ENCODE measurements at places on chromosomes 7 and 10. TPM values are rescaled to one million over a fixed set of nuclear protein-coding genes. Genes with fewer than 3 reads are reported as not detected.

DNA sequence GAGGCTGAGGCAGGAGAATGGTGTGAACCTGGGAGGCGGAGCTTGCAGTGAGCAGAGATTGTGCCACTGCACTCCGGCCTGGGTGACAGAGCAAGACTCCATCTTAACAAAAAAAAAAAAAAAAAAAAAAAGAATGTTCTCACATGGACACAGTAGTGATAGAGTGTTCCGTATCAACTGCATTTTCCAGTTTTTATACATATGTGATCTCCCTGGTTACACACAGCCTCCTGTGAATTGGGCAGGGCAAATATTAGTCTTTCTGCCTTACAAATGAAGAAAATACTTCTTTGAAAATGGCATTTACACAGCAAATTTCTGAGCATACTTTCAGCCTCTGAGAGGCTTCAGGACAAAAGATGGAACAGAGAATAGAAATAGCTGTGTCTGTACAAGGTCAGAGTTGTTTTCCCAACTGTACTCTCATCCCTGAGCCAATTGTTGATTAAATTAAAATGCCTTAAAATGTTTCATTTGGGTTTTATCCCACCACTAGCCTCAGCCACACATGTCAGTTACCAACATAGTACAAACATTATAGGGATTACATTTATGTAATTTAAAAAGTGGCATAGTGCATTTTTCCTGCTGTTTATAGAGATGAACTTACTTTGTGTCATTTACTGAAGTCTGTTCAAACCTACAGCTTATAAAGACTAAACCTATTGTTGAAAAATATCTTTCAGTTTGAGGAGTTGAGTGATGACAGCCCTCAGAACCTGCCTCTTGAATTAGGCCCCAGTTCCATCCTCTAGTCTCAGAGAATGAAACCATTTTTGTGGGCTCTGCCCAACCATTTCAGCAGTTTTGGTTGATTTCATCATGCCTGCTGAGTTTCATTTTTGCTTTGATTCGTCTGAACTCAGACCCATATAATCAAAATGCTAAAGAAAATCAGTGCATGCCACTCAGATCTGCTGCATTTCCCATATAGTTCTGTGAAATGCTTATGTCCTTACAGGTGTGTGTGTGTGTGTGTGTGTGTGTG, 609.4 kb upstream of the C7orf33 start:
- no peaks in the 10 kb centered on the region for H3K27me3 ChIP-seq
- no peaks in the 10 kb centered on the region for H3K36me3 ChIP-seq
- no peaks in the 10 kb centered on the region for H3K4me1 ChIP-seq
- no peak overlapping the region for H3K27ac ChIP-seq
- no peak for DNase-seq

DNA sequence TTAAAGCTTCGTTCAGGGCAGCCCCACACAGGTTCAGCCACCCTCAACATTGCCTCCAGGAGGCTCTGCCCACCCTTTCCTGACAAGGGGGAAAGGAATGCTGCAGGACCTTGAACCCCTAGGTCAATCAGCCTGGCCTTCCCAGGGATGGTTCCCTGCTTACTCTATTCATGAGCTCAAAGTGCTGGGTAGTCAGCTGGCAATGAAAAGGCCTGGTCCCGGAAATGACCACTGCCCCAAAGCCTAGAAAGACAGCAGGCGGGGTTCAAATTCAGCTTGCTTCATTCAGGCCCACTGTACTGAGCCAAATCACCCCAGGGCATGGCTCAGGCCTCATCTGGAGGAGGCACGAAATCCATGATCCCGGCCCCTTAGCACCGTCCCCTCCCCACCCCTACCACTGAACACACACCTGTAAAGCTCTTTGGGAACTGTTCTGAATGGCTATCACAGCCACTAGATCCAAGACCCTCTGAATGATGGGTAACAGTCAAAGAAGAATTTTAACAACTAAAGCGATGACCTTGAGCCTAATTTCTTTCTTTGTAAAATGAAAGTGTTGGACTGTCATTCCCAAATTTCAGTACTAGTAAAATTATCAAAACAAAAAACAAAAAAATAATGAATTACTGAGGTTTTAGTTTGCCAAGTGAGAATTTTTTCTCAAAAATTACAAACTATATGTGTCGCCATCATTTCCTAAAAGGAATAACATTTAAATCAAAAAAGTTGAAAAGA, 1.0 kb downstream of the URGCP start:
- no peaks in the 10 kb centered on the region for H3K36me3 ChIP-seq
- H3K4me1 ChIP-seq, result peaks cover 23% of the 10 kb centered on the region
- no peak for DNase-seq
- H3K27me3 ChIP-seq, result no peaks in the 10 kb centered on the region

DNA sequence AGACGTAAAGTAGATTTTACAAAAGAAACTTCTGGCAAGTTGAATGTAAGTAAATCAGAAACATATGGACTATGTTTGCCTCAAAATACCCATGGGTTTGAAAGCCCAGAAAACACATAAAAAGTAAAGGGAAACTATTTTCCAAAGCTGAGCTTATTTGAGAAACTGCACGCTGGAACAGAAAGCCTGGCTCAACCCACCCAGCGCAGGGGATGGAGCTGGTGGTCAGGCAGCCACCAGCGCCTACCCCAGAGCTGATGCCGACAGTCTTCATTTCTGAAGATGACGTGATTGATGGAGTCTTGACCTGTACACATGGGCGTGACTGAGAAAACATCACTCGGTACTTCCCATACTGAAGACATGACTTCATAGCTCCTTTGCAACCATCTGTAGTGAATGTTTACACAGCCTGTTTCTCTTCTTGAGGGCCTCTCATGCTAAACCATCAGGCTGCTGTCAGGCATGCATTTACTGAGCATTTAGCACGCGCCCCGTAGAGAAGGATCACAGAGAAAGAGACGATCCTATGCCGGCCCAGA, 232.6 kb upstream of the AUTS2 start:
- no peaks in the 10 kb centered on the region for H3K4me1 ChIP-seq
- DNase-seq, result no peak
- no peaks in the 10 kb centered on the region for H3K36me3 ChIP-seq
- H3K27ac ChIP-seq, result no peak overlapping the region
- no peaks in the 10 kb centered on the region for H3K27me3 ChIP-seq

DNA sequence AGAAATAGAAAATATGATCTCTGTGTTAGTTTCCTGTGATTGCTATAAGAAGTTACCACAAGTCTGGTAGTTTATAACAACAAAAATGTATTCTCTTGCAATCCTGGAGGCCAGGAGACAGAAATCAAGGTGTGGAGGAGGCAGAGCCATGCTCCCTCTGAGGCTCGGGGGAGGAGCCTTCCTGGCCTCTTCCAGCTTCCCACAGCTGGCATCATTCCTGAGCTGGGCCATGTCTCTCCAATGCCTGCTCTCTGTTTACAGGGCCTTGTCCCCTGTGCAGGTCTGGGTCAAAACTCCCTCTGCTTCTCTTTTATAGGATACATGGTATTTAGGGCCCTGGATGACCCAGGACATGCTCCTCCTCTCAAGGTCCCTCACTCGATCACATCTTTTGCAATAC, 81.3 kb upstream of the RET start:
- no peaks in the 10 kb centered on the region for H3K27me3 ChIP-seq
- no peaks in the 10 kb centered on the region for H3K36me3 ChIP-seq
- H3K27ac ChIP-seq, result no peak overlapping the region
- no peak overlapping the region for H3K4me3 ChIP-seq

GRCh38 chr7:8567626-8568025, 134.2 kb downstream of the NXPH1 start:
- no peak overlapping the region for H3K4me3 ChIP-seq
- H3K36me3 ChIP-seq, result no peaks in the 10 kb centered on the region
- DNase-seq, result no peak
- no peaks in the 10 kb centered on the region for H3K27me3 ChIP-seq

DNA sequence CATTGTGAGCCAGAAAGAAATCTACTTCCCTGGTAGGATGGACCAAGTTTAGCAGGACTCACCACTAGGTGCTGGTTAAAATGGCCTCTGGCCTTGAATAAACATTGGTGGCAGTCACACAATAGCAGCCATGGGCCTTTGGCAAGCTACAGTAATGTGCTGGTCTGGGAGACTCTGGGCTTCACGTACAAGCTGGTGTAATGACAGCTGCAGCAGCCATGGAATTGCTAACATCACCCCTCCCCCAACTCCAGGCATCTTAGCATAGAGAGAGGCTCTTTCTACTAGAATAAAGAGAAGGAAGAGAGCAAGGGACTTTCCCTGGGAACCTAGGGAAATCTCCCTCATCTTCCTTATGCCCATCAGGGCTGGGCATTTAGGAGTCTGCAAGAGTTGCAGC, 205.1 kb upstream of the SEMA3A start:
- no peaks in the 10 kb centered on the region for H3K36me3 ChIP-seq
- H3K4me3 ChIP-seq, result no peak overlapping the region
- H3K27me3 ChIP-seq, result no peaks in the 10 kb centered on the region
- no peak for DNase-seq

GIMAP4 gene
- 83.3 TPM for total RNA-seq

DNA sequence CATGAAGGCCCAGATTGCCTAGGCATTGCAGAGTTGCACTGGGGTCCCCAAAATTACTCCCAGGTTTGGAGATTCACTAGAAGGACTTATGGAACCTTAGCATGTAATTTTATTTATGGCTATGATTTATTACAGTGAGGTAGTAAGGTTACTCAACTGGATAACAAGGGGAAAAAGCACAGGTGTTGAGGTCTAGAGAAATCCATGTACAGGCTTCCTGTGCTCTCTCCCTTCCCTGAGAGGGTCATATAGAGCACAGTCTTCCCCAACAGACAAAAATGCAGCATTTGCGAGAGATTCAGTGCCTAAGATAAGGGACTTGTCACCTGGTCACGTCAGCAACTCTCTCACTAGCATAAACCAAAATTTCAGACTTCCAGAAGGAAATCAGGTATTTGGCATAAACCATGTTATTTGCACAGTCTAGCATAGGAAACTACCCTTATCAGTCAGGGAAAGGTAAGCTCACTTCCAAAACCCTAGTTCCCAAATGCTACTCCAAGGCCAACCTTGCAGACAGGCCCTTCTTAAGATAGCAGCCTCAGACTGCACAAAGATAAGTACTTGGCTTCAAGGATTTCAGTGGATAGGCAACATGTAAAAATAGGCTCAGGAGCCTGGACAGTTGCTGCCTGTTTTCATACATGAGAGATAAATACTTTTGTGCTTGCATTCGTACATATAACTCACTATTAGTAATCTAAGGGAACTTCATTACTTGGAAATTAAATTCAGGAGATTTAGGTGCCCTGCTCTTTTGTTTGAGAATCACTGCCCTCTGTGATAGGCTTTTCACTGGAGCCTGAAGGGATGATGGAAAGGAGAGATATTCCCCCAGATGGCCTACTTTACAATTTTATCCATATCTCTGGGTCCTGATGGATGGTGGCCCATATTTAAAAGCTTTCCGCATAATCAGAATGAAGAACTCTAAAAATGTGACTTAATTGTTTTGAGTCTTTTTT, 378.4 kb upstream of the LRGUK start:
- no peaks in the 10 kb centered on the region for H3K36me3 ChIP-seq
- H3K27me3 ChIP-seq, result no peaks in the 10 kb centered on the region
- DNase-seq, result no peak
- H3K4me3 ChIP-seq, result no peak overlapping the region
- H3K4me1 ChIP-seq, result no peaks in the 10 kb centered on the region
- no peak overlapping the region for H3K27ac ChIP-seq

- peaks cover 6% of the 10 kb centered on the region for H3K4me1 ChIP-seq
- no peak for DNase-seq
- H3K4me3 ChIP-seq, result no peak overlapping the region
- no peaks in the 10 kb centered on the region for H3K36me3 ChIP-seq
These were observed 8.5 kb downstream of the LRRC18 start for GRCh38 chr10:48931188-48931587.

DNA sequence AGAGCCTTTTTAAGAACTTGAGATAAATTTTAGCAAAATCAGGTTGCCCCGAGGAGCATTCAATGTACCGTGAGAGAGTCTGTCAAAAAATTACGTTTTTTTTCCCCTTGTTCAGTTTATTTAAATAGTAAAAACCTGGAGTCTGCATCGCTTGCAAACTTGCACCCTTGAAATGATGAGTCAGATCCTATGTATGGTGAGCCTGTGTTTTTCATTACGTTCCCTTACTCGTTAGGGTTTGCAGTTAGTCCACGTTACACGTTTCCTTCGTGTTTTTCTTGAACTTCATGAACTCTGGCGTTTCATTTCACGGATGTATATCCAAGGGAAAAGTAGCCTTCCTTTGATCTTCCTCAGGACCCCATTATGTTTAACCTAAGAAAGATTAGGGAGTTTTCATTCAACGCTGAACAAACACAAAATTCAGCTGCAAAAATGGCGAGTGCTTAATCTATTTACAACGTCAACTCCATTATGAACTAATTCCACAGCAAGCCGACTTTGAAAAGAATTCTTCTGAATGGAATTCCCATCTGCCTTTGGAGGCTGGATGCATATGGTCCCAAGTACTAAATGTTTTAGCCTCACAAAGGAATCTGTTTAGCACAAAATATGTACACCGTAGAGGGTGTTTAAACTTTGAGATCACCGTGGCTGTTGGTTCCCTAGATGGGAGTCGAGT, 182.4 kb downstream of the MYOF start:
- no peak overlapping the region for H3K4me3 ChIP-seq
- DNase-seq, result no peak
- H3K4me1 ChIP-seq, result no peaks in the 10 kb centered on the region
- no peaks in the 10 kb centered on the region for H3K36me3 ChIP-seq
- no peaks in the 10 kb centered on the region for H3K27me3 ChIP-seq

GRCh38 chr10:61330669-61331068, 122.5 kb downstream of the TMEM26 start:
- DNase-seq, result no peak
- H3K36me3 ChIP-seq, result no peaks in the 10 kb centered on the region
- H3K27me3 ChIP-seq, result no peaks in the 10 kb centered on the region
- H3K4me1 ChIP-seq, result no peaks in the 10 kb centered on the region
- H3K27ac ChIP-seq, result no peak overlapping the region

FZD1 gene
- 25.7 TPM for total RNA-seq

PDIA4 gene
- 117 TPM for total RNA-seq

GRCh38 chr10:90213346-90213745, 512.0 kb downstream of the KIF20B start:
- no peaks in the 10 kb centered on the region for H3K4me1 ChIP-seq
- no peak overlapping the region for H3K4me3 ChIP-seq
- no peaks in the 10 kb centered on the region for H3K36me3 ChIP-seq
- H3K27me3 ChIP-seq, result no peaks in the 10 kb centered on the region
- no peak for DNase-seq

- no peak overlapping the region for H3K27ac ChIP-seq
- no peaks in the 10 kb centered on the region for H3K4me1 ChIP-seq
- H3K27me3 ChIP-seq, result no peaks in the 10 kb centered on the region
- H3K4me3 ChIP-seq, result no peak overlapping the region
- no peaks in the 10 kb centered on the region for H3K36me3 ChIP-seq
- no peak for DNase-seq
These were observed 376.9 kb downstream of the LRRTM3 start for GRCh38 chr10:67302701-67303100.

FAM25C gene
- total RNA-seq, result not detected

CRYGN gene
- total RNA-seq, result not detected

GRCh38 chr7:158108646-158109293, 478.9 kb downstream of the PTPRN2 start:
- H3K27me3 ChIP-seq, result no peaks in the 10 kb centered on the region
- no peak for DNase-seq
- no peak overlapping the region for H3K4me3 ChIP-seq
- H3K4me1 ChIP-seq, result no peaks in the 10 kb centered on the region

CD36 gene
- 115 TPM for total RNA-seq
